ENCODE measurements at places on chromosomes 5 and 9. TPM values are rescaled to one million over a fixed set of nuclear protein-coding genes. Genes with fewer than 3 reads are reported as not detected.

PAX5 gene
- 0.21 TPM for total RNA-seq

MYOT gene
- 16.3 TPM for total RNA-seq

LCN2 gene
- total RNA-seq = not detected

LHX2 gene
- not detected for total RNA-seq

HSPB3 gene
- 0.95 TPM for total RNA-seq

TTLL11 gene
- 31.2 TPM for total RNA-seq

BASP1 gene
- 48.8 TPM for total RNA-seq

ARID3C gene
- total RNA-seq = not detected

CHSY3 gene
- 24.3 TPM for total RNA-seq

LCN1 gene
- total RNA-seq = not detected

BARHL1 gene
- total RNA-seq = not detected

COL15A1 gene
- 70.4 TPM for total RNA-seq

ANKRD31 gene
- not detected for total RNA-seq

DMRTA1 gene
- total RNA-seq = not detected

MYOZ3 gene
- total RNA-seq = 0.81 TPM

PCDHB5 gene
- total RNA-seq = 11.0 TPM

FAM78A gene
- 5.0 TPM for total RNA-seq

ITGA2 gene
- 4.9 TPM for total RNA-seq

TMEM174 gene
- not detected for total RNA-seq

WNT8A gene
- not detected for total RNA-seq

ISL1 gene
- total RNA-seq = not detected

FOXD4 gene
- 0.28 TPM for total RNA-seq

WDR5 gene
- total RNA-seq = 24.0 TPM

SH2D3C gene
- 13.1 TPM for total RNA-seq

ACOT12 gene
- total RNA-seq = 2.3 TPM

SPINK6 gene
- total RNA-seq = not detected

STC2 gene
- total RNA-seq = 8.8 TPM

TSLP gene
- not detected for total RNA-seq

BTNL9 gene
- 20.5 TPM for total RNA-seq

PTCD2 gene
- 2.8 TPM for total RNA-seq

OCLN gene
- total RNA-seq = 4.0 TPM

PCDHA8 gene
- 0.14 TPM for total RNA-seq

ANKRD18B gene
- not detected for total RNA-seq

EFNA5 gene
- total RNA-seq = 6.0 TPM

BTNL3 gene
- not detected for total RNA-seq

OR1J2 gene
- not detected for total RNA-seq

CDC25C gene
- total RNA-seq = not detected

PCDHA4 gene
- 0.81 TPM for total RNA-seq

HBEGF gene
- total RNA-seq = 36.0 TPM

AGXT2 gene
- not detected for total RNA-seq

NOP16 gene
- total RNA-seq = 6.3 TPM

C9orf43 gene
- total RNA-seq = not detected

CTNND2 gene
- total RNA-seq = not detected

RANBP3L gene
- 10.7 TPM for total RNA-seq

CD74 gene
- 1,048 TPM for total RNA-seq

Measured in thoracic aorta (tissue), 2 donors.